ENCODE measurements at places on chromosomes 3 and 15. TPM values are rescaled to one million over a fixed set of nuclear protein-coding genes. Genes with fewer than 3 reads are reported as not detected.

SLC28A2 gene
- total RNA-seq = not detected

IGDCC3 gene
- 0.08 TPM for total RNA-seq

SAXO2 gene
- 3.2 TPM for total RNA-seq

TAGLN3 gene
- total RNA-seq = not detected

HTR3C gene
- total RNA-seq = not detected

All from A549 treated with CORT108297 at 1 μM for 4 hours (cell line).